ENCODE measurements at places on chromosomes 2 and 18. TPM values are rescaled to one million over a fixed set of nuclear protein-coding genes. Genes with fewer than 3 reads are reported as not detected.

The SIX3 gene
- total RNA-seq = not detected

DNA sequence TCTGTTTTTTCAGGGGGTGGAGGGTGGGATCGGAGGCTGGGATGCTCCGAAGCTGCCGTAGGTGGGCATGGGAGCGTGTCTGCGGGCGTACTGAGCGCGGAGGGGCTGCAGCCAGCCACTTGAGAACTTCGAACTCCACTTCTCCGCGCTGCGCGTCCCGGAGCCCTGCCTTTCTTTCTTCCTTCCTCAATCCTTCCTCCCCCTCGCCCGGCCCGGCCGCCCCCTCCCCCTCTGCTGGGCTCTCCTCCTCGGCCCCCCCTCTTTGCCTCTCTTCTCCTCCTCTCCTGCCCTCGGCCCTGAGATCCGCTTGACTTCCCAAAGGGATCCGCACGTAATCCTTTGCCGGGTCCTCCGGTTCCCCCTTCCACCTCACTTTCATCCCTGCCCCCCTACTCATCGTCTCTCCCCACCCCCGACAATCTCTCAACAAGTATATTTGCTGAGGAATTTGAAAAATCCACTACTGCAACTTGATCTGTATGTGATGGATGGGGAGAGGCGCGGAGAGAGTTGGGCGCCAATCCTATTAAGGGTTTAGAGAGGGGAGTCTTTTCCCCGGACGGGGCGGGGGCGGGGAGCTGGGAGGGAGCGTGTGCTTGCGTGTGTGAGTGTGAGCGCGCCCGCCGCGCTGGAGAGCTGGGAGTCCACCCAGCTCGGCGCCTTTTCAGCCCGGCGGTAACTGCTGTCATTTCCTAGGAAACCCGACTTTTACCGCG is 1.1 kb downstream of the GLI2 start:
- no peaks in the 10 kb centered on the region for H3K4me1 ChIP-seq
- H3K4me3 ChIP-seq = no peak overlapping the region
- H3K27me3 ChIP-seq = peaks cover 45% of the 10 kb centered on the region

The GBX2 gene
- not detected for total RNA-seq

DNA sequence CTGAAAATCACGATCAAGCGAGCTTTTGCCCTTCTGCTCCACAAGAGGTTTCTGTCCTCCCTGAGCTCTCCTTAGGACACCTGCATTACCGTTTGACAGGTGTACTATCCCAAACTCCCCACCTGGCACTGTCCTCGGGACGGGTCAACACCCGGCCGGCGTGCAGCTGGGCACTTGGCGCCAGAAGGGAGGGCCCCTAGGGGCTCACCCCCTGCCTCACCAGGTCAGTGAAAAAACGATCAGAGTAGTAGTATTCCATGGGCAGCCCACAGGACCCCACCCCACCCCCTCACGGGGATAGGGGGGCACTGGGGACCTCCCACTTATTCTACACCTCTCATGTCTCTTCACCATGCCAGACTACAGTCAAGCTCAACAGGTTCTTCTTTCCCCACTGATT is 117.6 kb upstream of the ANKRD30BL start:
- DNase-seq = no peak
- H3K4me3 ChIP-seq = no peak overlapping the region
- H3K27ac ChIP-seq = no peak overlapping the region
- peaks cover 17% of the 10 kb centered on the region for H3K36me3 ChIP-seq
- no peaks in the 10 kb centered on the region for H3K4me1 ChIP-seq

The RGPD4 gene
- total RNA-seq = 0.07 TPM

GRCh38 chr2:74735564-74735963 is 81.5 kb downstream of the SEMA4F start:
- no peak overlapping the region for H3K27ac ChIP-seq
- H3K4me3 ChIP-seq = no peak overlapping the region
- DNase-seq = no peak
- peaks cover 42% of the 10 kb centered on the region for H3K27me3 ChIP-seq
